ENCODE measurements at places on chromosomes 2 and 18.
A peak's percentile ranks its signal among the peaks of the same experiment; 100 is the strongest.

GRCh38 chr2:240230291-240230931, 90.0 kb upstream of the OTOS start:
- no peak for DNase-seq

- DNase-seq = no peak
These were observed 12.6 kb upstream of the EIF2AK3 start for GRCh38 chr2:88639865-88640264.

DNA sequence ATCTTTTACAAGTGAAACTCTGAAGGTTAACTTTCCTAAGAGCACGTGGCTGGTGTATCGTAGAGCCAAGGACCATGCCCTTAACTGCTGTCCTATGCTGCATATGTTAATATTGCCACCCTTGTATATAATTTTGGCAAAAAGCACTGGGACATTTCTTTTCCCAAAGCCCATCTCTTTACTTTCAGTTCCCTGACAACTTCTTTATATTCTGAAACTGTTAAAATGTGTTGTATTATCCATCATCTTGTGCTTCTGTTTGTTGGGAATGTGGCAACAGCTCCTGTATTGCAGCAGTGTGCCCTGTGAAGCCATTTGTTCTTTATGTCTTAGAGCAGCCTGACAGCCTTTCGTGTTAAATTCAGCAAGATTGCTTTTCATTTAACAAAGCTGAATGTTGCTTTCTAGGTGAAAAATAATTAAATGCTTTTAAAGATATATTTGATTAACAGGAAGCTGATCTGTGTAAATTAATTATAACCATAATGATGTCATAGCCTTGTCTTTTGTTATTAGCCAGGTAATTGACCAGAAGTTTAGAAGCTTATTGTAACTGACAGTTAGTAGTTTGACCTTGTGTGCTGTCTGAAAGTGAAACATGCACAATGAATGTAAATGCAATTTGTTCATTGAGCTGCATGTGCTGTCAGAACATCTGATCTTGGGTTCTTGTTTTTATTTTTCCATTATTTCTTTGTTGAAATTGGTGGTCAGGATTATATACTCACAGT, 9.7 kb downstream of the RHBDD1 start:
- no peak for DNase-seq

DNA sequence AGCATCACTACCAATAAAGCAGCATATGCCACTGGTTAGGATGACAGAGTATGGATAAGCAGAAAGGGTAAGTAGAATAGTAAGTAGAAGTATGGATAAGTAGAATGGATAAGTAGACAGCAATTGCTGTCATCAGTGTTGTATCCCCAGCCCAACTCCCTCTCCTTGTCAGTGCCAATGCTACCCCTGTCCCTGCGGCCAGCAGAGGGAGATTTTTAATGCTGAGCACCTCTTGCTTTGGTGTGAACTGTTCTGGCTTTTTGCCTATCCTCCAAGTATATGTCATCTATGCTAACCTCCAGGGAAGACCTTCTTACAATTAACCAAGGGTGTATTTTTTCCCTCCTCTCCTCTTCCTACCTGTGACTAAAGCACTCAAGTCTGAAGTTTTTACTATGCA, 136.7 kb upstream of the SPHKAP start:
- DNase-seq = peak; percentile 42

DNA sequence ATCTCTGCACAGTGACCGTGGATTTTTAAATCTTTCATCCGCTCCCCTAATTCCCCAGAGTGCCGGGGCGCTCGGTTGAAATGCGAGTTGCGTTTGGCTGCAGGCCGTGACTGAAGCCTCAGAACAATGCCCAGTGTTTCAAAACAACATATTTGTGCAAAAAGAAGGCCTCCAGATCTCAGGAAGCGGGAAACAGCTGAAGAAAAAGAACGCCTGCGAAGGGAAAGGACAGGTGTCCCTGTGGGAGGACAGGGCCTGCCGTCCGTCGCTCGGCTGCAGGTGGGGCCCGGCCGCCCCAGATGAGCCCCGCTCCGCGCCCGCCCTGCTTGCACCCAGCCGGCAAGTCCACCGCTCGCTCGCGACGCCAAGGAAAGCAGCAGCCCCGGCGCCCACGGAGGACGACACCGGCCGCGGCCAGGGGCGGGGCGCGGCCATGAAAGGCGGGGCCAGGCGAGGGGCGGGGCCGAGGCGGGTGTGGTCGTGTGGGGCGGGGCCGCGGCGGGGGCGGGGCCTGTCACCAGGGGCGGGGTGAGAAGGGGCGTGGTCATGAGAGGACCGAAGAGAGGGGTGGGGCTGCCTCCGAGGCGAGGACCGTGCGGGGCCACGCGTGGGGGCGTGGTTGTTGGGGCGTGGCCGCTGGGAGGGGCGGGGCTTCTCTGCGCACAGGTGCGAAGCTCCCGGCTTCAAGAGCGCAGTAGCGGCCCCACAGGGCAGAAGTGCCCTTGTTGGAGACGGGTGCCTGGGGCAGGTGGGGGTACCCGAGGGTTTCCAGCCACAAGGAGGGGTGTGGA, 17.6 kb upstream of the BOK start:
- DNase-seq = peak; percentile 42

- DNase-seq = no peak
These were observed 8.0 kb upstream of the D2HGDH start for GRCh38 chr2:241726459-241726858.

DNA sequence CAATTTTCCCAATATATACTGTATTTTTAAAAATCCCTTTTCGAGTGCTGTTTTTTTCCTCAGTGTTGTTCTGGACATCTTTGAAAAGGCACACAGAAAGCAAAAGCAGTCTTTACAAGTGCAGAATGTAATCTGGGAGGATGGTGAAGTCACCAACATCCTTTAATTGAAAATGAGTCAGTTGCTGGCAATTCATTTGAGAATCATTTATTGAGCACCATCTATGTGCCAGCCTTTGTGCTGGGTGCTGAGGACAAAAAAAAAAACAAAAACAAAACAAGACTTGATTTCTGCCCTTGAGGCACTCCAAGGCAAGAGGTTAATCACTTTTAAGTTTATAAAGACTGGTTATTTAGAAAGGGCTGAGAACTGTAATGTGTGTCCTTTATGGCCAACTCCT, 46.7 kb upstream of the ACVR1 start:
- DNase-seq = no peak

DNA sequence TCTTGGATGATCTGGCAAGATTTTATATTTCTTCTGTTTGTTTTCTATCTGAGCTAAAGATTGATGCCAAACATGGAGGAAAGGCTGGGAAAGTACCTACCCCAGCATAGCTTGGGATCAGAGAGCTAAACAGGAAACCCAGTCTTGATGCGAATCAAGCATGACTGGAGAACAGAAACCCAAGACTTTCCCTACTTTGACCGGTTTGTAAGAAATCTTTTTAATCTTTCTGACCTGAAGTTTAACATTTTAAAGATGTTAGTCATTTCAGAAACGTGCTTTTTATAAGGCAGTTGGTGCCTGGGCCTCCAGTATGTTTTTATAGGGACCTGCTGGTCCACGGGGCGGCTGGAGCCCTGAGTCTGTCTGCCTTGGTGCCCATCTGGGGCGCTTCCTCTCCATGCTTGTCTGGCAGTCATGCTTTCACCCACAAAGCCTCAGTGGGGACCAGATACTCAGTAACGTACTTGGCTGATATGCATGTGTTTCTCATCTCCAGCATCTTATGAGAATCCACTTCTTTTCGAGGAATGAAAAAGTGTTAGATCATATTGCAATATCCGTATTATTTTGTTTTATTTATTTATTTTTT, 266.5 kb downstream of the PTGR3 start:
- no peak for DNase-seq

DNA sequence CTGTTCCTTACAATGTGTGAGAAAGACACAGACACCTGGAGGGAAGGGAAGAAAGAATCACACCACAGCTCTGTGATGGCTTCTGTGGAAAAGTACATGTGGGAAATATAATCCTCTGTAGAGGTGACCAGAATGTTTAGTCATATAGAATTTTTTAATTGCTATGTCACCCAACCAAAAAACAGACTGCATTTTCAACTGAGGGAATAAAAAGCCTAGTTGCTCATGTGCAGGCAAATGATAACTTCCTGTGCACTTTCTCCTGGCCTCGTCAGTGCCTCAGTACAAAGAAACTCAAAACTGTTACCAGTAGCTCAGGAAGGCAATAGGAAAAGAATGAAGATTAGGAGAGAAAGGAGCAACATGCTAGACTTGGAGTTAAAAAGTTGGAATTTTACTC, 326.8 kb downstream of the OSR1 start:
- no peak for DNase-seq

GRCh38 chr2:109549016-109549590, 64.7 kb downstream of the SEPTIN10 start:
- no peak for DNase-seq

DNA sequence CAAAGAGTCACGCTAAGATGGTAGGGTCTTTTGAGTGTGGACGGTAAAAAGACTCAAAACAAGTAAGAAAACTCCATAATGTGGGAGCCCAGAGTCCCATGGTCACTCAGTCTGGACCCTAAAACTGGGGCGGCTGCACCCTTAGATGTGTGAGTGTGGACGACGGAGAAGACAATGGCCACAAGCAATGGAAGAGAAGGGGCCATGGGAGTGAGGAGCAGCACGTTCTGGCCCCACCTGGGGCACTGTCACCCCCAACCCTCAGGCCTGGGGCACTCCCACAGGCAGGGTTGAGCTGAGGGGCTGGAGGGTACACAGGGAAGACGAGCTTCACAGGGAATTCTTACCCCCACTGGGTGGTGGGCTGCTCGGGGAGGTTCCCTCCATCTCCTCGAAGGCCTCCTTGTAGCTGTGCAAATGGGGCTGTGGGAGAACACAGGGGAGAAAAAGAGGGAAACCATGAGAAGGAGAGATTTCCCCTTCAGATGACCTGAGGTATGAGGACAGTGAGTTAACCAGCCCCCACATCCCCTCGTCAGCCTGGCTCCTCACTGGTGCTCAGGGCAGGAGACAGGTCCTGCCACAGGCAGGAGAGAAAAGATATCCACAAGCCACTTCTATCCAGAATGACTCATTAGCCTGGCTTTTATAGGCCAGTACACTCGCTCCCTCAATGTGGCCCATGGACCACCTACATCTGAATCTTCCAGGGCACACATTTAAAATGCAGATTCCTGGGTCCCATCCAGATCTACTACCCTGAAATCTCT, 167.9 kb downstream of the TNS1 start:
- DNase-seq = no peak

- DNase-seq = no peak
These were observed 118.6 kb downstream of the ANKRD44 start for GRCh38 chr2:197191940-197192322.

DNA sequence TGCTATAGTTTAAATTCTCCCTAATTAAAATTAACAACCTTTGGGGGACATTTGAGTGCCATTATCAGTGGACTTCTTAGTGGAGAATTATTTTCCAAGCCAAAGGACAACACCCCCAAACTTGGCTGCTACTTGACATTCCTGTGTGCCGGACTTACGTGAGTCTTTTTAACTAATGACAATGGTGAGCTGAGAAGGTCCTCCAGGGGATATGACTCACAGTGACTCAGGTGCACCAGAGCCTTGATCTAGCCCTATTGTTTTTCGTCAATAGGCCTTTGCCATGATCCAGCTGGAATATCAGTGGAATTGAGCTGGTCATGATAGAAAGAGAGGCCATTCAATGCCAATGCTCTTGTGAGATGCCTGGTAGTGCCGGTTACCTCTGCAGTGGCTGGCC, 118.1 kb upstream of the CXCR4 start:
- peak; percentile 55 for DNase-seq

DNA sequence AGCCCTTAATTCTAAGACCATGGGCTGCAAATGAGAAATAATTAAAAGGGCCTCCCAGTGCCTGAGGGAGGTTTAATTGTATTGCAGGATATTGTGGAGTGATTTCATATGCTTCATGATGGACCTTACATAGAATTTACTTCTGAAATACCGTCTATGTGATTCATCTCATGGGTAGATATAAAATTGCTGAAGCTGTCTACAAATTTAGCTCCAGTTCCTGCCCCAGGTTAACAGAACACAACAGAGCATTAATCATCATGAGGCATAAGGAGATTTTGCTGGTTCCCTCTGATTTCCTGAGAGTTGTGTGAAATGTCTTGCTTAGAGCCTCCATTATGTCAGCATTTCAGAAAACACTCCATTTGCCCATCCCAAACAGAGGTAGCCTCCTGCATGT, 770 bp downstream of the UPP2 start:
- DNase-seq = no peak

GRCh38 chr18:12639990-12640880, 17.7 kb downstream of the SPIRE1 start:
- DNase-seq = peak; percentile 75

DNA sequence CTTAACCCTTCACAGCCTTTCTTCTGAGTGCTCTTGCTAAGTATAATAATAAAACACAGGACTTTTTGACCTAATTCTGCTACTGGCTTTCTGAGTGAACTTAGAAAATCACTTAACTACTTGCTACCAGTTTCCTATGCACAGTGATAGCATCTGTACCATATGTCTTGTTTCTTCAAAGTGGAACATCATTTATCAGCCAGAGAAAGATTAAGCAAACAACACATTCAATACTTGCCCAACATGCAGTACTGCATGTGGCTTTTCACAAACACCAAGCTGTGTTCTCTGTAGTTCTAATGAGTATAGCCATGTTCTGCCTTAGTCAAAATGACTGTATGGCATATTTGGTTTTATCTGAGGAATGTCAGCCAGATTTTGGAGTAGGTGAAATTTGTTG, 1286.6 kb upstream of the ZEB2 start:
- no peak for DNase-seq

GRCh38 chr18:67142604-67143003, 373.9 kb downstream of the DSEL start:
- DNase-seq = no peak

- DNase-seq = no peak
These were observed 243.6 kb downstream of the NEDD4L start for GRCh38 chr18:58287353-58288274.

DNA sequence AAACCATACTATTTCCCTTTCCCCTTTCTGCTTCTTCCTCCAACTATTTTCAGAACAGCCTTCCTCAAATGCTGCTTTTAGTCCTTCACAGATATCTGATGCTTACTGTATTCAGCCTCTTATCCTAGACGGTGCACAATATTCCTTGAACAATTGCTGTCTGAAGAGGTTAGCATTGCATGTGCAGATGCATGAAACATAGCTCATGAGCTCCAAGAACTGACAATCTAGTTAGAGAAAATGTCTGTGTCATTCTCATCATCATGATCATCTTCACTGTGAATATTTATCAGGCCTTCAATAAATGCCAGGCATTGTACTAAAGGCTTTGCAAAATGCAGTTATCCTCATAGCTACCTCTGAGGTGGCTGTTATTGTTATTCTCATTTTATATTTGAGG, 190.7 kb downstream of the DNER start:
- DNase-seq = no peak

GRCh38 chr2:33729353-33729752, 130.3 kb upstream of the FAM98A start:
- no peak for DNase-seq

GRCh38 chr18:55406451-55406991, 181.5 kb downstream of the TCF4 start:
- DNase-seq = no peak

DNA sequence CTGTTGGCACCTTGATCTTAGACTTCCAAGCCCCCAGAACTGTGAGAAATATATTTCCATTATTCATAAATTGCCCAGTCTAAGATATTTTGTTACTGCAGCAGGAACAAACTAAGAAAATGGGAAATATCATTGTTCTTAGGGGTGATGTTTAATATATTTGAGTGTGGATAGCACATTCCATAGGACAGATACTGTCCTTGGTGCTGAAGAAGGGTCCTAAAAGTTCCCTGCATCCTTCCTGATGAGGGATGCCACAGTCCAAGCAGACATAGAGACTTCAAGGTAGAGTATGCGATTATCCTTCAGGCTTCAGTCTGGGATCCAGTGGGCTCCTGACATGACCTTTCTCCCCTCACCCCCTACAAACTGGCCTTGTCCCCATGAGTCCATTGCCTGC, 689.0 kb downstream of the TDRD15 start:
- DNase-seq = no peak

GRCh38 chr2:177445200-177445599, 52.6 kb downstream of the AGPS start:
- no peak for DNase-seq

All from ACHN (cell line).